Muscle of back (tissue), 13 donors: ENCODE measurements at places on chromosomes 3 and 15. TPM values are rescaled to one million over a fixed set of nuclear protein-coding genes. Genes with fewer than 3 reads are reported as not detected.

PDIA3 gene
- 365 TPM for polyA plus RNA-seq

EFCAB12 gene
- polyA plus RNA-seq = 0.14 TPM

DNA sequence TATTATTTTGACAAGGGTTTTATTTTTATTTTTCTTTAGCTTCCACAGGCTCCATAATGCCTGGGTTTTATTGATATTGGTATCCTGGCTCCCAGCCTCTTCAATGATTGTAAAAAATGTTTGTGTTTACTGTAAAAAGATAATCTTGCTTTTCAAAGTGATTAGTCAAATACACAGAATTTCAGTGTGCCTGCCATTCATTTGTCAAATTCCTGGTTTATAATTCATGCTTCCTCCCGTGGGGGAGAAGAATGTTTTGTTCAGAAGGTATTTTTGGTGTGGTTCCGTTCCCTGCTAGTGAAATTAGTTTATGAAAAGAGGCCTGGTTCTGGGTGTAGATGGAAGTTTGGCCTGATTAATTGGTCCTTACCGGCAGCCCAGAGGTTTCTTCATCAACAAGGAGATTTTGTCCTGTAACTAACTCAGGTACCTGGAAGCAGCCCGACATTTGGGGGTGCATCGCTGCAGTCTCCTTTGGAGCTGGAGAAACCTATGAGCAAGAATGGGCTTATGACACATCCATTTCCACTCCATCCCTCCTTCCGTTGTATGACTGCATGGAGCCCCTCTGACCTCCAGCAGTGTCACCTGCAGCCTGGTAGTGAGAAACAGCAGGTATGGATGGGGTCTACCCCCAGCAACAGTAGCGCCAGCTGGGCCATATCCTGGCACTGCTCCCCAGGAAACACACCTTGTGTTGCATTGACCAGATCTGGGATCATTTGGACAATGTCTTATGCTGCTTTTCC is 101.5 kb downstream of the PGPEP1L start:
- no peak for DNase-seq

DNA sequence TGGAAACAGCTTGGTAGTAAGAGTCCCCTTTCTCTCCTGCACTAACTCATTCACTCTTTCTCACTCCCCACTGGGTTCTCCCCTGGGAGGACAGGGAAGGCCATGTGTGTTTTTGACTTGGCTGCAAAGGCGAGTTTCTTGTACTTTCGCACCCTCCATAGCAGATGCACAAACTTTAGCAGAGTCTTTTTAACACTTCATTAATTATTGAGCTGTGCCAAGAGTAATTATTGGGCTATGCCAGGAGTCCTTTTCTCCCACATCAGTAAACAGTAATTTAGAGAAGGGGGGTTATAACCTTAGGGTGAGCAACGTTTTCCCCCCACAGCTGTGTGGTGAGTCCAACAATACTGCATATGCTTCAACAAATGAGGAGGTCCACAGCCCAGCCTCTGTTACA is 224.4 kb upstream of the ATP11B start:
- peak; percentile 8 for DNase-seq

GRCh38 chr3:169133178-169134161 is 530.0 kb downstream of the MECOM start:
- no peak for DNase-seq
